Right ventricle myocardium inferior (tissue), 1 donor: ENCODE measurements at places on chromosomes 1 and 21.
A peak's percentile ranks its signal among the peaks of the same experiment; 100 is the strongest.

DNA sequence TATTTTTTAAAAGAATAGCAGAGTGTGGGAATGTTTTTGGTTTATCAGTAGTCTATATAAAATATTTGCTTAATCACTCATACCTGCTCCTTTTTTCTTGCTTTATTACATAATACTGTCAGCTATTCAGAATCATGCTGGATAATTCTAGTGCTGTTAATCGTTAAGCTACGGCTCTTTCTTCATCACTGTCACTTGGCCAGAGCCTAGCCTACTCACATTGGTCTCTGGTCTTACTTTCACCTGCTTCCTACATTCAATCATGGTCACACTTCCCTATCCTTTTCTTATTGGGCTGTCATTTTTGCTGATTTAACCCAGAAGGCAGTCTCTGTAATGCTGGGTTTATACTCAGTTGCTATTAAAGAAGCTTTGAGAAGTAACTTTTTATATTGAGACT is 2.5 kb downstream of the KLHL20 start:
- DNase-seq = no peak

DNA sequence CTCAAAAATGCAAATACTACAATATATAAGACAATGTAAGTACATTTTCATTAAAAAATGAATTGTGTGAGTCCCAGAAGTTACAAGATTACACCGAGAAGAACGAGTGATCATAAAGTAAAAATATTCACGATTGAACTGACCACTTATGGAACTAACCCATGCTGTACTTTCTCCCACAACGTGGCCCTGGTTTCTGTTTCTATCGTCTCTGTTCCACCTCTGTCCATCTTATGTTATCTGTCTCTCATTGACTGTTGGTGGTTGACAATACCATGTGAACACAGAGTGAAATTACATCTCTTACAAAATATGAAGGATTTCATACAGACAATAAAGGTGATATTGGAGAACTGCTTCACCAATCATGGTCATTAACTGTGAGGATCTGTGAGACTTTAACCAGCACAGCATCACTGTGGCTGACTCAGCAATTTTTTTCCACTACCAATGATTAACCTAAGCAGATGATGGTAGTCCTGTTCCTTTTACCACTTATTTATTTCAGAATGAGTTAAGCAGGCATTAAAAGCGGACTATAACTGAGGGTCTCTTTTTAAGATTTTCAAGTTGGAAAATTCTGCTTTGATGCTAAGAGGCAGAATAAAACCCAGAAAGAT is 165.1 kb downstream of the TGFB2 start:
- DNase-seq = no peak

GRCh38 chr1:77350012-77350770 is 68.4 kb downstream of the AK5 start:
- DNase-seq = no peak

- DNase-seq = no peak
Measured at GRCh38 chr21:41630249-41630648, 122.3 kb upstream of the TMPRSS2 start.

GRCh38 chr21:18023157-18023556 is 204.0 kb upstream of the C21orf91 start:
- DNase-seq = no peak

DNA sequence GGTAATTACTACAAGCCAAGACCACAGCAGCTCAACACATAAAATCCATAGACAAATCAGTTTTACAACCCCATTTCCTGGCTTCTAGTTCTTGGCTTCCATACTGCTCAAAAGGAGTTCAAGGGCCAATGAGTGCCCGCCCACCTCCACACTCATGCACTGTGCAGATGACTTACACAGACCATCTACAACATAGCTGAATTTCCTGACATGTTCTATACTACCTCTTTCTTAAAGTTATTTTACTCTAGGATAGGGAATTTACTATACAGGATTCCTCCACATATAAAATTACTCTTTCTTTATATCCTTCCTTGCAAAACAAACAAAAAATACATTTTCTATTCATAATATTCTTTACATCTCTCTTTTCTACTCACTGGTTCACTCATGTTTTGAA is 14.6 kb downstream of the BACE2 start:
- DNase-seq = no peak

- no peak for DNase-seq
Measured at GRCh38 chr1:95916616-95917015, 682.6 kb downstream of the RWDD3 start.

DNA sequence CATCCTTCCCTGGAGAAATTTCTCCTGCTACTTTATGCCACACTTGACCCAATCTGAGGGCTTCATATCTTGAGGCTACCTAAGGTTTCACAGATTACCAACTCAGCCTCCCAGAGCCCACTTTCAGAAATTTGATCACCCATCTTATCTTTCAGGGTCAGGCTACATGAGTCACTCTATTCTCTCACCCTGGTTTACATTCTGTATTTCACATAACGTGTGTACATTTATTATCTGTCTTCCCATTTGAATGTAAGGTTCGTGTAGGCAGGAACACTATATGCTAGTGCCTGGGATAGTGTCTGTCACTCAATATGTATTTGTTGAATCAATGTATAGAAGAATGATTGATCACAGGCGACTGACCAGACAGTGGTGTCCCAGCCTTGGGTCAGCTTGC is 124.8 kb downstream of the UBE2U start:
- DNase-seq = no peak

GRCh38 chr1:202576816-202577215 is 133.4 kb downstream of the SYT2 start:
- DNase-seq = no peak

DNA sequence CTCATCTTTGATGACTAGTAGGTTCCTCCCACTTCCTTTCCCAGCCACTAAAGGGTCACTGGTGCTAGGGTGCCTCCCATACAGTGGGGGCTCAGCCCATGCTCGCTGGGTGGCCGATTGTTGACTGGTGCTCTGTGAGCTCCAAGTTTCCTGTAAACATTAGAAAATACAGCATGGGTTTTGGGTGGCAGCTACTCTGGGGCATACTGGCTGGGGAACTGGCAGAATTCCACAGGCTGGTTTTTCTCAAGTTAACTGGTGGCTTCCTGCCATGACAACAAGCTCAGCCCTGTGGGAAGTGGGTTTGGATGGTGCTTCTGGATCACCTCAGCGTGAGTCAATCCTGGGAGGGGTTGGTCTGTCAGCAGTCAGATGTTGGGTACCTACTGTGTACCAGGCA is 28.7 kb upstream of the CRNN start:
- DNase-seq = no peak

DNA sequence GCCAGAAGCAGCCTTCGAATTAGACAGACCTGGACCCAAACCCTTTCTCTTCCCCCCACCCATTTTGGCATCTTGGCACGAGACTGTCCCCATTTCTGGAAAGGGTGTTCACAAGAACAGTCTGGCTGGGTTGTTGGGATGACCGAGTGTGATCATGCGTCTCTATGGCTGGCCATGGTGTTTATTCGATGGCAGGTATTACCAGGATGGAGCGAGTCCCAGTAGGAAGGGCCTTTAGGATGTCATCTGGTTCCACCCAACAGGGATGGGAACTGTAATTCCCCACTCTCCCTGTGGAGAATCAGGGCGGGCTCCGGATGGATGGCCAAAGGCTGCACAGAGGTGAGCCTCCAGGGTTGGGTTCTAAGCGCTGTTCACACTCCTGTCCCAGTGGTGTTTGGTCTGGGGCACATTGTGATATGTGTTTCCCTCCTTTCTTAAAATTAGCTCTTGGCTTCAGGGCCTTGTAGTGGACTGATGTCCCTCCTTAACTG is 33.4 kb upstream of the ATP5PO start:
- DNase-seq = no peak

DNA sequence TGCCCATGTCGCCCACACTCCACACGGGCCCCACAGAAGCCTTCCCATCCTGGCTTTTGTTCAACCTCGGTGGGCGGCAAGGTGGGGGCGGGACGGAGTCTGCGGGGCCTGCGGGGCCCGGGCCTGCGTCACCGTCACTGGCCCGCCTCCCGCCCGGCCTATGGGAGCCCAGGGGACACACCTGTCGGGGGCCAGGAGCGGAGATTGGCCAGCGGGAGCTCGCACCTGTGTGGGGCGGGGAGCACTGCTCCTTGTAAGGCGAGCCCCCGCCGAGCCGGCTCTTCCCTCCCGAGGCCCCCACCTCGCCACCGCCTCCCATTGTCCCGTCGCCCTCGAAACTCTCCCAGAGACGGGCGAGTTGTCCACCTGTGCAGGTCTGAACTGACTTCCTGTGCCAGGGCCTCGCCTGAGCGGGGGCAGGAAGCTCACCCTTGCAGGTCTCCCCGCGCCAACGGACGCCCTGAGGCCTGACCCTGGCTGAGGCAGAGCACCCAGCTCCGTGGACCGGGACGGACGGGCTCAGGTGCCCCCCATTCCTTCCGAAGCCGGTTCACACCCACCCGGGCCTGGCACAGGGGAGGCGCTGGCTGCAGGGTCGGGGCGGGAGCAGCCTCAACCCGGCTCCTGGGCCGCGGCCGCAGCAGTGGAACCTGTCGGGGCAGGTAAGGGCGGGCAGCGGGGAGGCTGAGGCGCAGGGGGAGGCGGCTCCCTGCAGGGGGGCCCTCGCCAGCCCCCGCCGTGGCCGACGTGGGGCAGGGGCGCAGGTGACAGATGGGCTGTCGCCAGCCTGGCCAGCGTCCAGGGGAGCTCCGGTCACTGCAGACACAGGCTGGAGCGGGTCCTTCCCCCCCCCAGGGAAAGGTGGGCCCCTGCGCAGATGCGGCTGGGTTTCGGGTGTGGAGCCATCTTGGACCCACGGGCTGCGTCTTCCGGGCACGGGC is 10.8 kb upstream of the TTLL10 start:
- DNase-seq = no peak

DNA sequence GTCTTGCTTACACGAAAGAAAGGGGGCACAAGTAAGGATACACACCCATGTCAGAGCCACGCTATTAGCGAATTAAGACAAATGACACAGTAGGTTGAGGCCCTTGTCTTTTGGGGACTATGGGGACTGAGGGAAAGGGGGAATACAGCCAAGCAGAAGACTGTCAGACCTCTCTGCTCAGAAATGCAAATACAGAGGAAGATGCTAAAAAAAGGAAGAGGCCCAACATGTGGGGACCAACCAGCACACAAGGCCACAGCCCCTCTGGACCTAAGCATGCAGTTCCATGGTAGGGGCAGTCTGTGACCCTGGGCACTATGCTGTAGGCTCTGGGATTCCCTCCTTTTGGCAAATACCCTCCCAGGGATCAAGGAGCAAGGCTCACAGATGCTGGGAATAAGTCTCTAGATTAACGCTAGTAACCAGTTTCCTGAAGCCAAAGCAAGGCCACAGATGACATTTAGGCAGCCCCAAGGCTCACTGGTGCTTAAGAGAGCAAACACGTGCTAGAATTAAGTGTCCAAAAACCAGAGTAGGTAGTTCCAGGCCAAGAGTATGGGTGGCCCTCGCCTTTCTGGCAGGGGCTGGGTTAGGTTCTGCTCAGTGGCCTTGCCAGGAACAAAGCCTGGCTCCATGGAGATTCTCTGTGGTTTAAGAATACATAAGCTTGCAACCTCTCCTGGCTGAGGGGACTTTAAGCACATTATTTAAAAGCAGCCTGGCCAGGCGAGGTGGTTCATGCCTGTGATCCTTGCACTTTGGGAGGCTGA is 38.2 kb downstream of the RABIF start:
- DNase-seq = no peak

- no peak for DNase-seq
Measured at GRCh38 chr1:246293366-246294121, 213.5 kb downstream of the SMYD3 start.

DNA sequence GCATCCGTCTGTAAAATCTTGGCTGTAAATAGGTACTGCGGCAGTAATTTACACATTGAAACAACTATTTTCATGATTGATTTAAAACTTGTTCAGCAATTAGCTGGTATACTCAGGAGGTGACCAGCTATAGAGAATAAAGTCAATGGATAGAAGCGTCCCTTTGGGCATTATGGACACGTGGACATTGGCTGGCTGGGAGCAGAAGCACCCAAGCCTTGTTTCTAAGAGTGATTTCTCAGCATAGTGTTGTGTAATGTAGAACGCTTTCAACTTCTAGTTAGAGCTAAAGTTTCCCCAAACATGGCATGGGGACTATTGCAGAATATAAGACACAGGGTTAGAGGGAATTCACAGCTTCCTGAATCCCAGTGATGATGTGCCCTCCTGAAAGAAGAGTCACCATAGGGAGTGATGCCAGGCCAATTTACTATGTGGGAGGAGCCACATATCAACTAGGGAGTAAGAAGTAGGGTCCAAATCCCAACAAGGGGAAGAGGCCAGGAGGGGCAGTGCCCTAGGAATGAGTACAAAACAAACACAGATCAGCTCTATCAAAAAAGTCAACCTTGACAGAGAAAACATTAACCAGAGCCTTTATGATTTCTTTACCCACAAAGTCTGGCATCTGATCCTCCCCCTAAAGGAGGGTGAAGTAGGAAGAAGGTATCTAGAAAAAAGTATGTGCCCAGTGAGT is 92.7 kb downstream of the SUSD4 start:
- DNase-seq = no peak

- DNase-seq = no peak
Measured at GRCh38 chr1:216044538-216044937, 378.7 kb downstream of the USH2A start.

DNA sequence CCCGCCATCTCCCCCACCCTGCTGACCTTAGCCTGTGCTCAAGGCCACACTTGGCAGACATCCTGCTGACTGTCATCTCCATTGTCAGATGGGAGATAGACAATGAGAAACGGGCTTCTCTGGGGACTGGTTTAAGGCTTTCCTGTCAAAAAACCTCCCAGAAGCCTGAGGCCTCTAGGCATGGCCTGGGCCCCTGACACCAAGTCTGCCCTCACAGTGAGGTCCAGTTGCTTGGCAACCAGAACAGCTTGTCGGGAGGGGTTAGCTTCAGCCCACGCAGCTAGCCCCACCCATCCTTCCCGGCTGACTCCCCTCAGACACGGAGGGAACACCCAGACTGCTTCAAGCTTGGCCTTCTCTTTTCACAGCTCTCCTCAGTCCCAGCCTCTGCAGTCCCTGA is 11.0 kb downstream of the PLEKHA6 start:
- DNase-seq = peak; percentile 90

GRCh38 chr1:182651339-182651724 is 33.1 kb downstream of the RGS8 start:
- DNase-seq = no peak
